Stimulated activated CD8-positive, alpha-beta memory T cell treated with anti-CD3 and anti-CD28 coated beads, Interleukin-15, amount 100 ng/mL, for 48 hours (primary cell): ENCODE measurements at places on chromosomes 2 and 18.

DNA sequence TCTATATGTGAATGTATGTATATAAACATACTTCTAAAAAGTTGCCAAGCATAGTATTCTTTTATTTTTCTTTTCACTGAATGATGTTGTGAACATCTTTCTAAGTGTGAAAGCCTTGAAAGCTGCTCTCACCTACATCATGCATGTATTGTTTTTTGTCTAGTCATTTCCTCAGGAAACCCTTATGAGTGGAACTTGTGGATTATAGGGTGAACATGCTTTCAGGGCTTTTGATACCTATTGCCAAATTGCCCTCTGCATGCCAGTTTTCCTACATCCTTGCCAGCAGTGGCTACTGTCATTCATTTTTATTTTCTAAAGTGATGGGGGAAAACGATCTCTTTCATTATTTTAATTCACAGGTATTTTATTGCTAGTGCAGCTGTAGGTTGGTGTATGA, 78.3 kb downstream of the ADAM23 start:
- no peak for DNase-seq

GRCh38 chr18:78579854-78580577, 399.6 kb upstream of the SALL3 start:
- no peak for DNase-seq

- DNase-seq = no peak
Observed at GRCh38 chr2:74735009-74735408, 81.0 kb downstream of the SEMA4F start.

GRCh38 chr2:126886916-126887280, 11.8 kb upstream of the TEX51 start:
- DNase-seq = no peak

DNA sequence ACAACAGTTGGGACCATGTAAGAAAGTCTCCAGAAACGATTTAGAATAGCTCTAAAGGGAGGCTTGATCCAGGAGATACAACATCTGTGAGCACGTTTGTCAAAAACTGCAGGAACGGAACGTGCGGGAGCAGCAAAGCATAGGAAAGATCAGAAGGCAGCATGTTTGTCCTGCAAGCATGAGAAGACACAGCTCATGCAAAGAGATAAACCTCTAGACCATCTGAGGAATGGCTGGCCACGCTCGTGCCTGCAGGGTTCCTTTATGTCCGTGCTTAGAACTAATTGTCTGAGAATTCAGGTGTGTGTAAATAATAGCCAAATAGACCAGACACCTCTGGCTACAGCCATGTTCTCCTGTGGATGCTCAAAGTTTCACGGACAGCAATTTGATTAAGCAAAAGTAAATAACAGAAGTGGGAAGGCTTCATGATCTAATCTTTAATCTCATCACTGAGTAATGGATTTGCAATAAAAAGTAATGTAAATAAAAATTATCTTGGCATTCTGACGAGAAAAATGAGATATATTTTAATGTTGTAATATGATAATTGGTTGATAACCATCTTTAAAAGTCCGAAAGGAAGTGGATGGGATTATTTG, 534.8 kb upstream of the CDH7 start:
- no peak for DNase-seq

DNA sequence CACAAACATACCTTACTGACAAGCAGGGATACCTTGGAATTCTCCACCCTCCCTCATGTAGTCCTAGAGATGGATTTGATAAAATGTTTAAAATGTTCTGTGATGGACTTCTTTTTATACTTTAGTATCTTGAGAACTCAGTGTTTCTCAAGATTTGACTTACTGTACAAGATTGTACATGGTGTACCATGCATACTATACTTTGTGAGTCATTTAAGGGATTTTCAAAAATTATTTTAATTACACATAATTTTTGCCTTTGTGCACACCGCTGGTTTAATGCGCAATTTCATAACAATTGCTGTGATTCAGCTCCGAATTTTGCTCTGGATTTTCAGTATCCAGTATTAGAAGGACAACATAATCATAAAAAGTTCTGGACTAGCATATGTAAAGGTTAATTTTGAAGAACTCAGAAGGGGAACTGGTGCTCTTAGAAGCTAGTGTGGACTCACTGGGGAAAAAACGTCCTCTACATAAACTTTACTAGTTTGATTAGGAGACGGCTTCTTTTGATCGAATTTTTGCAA, 78.6 kb upstream of the ACSL3 start:
- no peak for DNase-seq

GRCh38 chr2:13560322-13560721, 843.6 kb downstream of the TRIB2 start:
- no peak for DNase-seq

- DNase-seq = no peak
Observed at GRCh38 chr2:85694052-85695025, at the start of gene GNLY. Gene GNLY, plus strand, starts transcription at chr2:85694358. Its CDS starts 61 bp downstream, at chr2:85694419.

- DNase-seq = no peak
Observed at GRCh38 chr2:183543731-183544130, 419.5 kb downstream of the NUP35 start.

DNA sequence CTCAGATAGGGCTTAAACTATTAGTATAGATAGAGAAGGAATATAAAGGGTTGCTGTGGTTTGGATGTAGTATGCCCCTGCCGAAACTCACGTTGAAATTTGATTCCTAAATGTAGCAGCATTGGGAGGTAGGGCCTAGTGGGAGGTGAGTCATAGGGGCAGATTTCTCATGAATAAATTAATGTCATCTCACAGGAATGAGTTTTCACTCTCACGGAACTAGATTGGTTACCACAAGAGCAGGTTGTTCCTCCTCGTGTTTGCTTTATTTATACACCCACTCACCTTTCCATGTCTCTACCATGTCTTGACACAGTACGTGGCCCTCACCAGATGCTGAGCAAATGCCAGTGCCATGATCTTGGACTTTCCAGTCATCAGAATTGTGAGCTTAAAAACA, 218.2 kb downstream of the RBM43 start:
- DNase-seq = no peak
